ENCODE measurements at places on chromosomes 3 and 15.

DNA sequence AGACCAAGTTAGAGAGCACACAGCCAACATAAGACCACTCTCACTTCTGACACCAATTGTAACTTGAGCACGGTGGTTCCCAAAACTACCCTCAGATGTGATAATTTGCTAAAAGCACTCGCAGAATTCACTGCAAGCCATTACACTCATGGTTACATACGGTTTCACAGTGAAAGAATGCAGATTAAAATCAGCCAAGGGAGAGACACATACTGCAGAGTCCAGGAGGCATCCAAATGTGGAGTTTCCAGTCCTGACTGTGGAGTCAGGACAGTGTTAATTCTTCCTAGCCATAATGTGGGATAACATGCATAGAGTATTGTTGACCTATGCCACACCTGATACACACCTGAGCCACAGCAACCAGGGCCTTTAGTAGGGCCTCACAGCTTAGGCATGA is 956.4 kb downstream of the NTRK3 start:
- DNase-seq: no peak

GRCh38 chr3:61820306-61820992 is 259.1 kb downstream of the PTPRG start:
- DNase-seq: no peak

GRCh38 chr3:141539431-141540187 is 52.8 kb downstream of the RASA2 start:
- DNase-seq: no peak

DNA sequence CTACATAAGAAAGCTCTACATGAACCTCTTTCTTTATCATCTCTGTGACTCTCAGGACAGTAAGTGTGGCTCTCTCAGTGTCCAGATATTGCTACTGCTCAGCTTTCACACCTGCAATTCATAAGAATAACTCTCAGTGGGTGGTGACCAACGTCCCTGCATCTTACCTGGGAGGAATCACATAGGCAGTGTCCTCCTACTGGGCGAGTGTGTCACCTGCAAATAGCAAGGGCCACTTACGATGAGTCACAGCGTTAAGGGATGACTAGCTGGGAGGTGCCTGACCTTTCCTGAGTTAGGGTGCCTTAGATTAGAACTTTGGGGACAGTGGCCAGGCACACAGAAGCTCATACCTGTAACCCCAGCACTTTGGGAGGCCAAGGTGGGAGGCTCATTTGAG is 90.8 kb upstream of the C3orf80 start:
- DNase-seq: no peak

- DNase-seq: no peak
Measured at GRCh38 chr3:154540950-154541604, 111.1 kb upstream of the GPR149 start.

DNA sequence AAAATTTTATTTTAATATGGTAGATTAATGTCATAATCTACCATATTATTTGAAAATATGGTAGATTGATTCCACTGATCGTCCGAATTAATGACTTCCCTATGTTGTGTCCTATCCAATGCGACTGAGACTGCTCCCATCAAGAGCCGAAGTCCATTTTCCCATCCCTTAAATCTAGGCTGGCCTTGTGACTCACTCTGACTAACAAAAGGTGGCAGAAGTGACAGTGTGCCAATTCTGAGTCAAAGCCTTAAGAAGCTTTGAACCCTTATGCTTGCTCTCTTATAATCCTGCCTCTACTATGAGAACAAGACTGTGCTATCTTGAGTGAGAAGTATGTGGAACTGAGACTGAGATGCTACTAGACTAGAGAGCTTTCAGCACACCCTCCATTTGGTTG is 387.2 kb downstream of the ROBO1 start:
- DNase-seq: no peak

DNA sequence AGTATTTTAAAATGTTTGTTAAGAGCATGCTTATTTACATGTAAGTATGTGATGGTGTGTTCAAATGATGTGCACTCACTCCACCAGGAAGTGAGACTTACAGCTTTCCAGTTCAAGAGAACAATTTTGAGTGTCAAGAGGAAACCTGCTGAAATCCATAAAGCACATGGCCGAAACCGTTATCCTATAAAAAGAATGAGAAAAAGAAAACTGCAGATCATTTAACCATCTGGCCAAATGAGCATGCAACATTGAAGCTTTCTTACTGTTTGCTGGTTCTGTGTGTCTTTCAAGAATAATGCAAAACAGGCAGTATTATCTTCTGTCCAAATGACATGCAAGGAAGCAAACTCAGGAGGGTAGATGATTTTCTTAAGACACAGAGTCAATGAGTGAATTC is 26.3 kb downstream of the GABRR3 start:
- DNase-seq: no peak

DNA sequence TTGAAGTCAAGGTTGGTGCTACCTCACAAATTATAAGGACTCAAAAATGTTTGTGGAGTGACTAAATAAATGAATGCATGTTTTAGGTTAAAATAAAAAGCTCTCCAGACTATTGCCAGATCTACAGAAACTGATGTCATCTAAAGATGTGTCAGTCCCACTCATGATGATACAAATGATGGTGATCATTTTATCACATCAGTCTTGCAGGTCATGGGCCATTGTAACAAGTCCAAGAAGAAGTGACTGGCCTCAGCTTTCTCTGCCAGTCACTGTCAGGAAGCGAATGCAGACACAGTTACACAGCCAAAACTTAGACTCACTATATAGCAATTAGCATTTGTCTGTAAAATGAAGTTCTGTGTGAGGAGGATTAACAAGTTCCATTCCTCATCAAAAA is 18.5 kb downstream of the ATP8B4 start:
- DNase-seq: no peak

DNA sequence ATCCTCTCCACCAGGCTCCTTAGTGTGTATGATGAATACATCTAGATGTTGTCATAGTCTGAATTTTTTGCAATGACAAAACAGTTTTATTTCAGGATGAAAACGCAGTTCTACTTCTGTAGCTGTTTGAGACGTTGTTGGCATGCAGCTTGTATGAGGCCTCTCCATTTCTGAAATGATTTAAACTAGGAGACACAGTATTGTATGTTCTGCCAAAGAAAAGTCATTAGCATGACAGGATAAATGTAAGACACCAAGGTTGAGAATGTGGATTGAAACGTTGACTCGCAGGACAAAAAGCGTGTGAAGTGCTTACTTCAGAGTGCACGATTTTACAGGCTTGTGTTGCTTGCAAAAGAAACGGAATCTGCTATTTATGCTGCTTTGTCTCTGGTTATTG is 35.3 kb downstream of the ABHD17C start:
- no peak for DNase-seq
